ENCODE measurements at places on chromosomes 1 and 21.

DNA sequence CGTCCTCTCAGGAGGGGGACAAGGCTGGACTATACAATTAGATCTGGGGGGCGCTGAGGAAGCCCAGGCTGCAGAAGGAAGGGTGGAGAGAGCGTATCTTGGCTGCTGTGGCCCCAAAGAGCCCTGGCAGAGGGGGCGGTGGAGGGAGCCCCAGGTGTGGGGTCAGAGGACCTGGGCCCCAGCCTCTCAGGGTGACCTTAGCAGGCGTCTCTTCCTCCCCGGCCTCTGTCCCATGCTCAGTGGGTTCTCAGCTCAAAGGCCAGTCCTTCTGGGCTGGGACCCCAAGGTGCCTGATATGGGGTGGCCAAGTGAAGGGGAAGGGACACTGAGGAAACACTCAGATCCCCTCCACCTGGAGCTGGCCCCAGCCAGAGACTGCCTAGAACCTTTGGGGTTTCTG, 1.8 kb downstream of the FAM131C start:
- DNase-seq, result no peak

GRCh38 chr1:159775716-159776115, 5.0 kb upstream of the DUSP23 start:
- DNase-seq, result no peak

GRCh38 chr1:113576271-113576670, 183.0 kb downstream of the PHTF1 start:
- no peak for DNase-seq

DNA sequence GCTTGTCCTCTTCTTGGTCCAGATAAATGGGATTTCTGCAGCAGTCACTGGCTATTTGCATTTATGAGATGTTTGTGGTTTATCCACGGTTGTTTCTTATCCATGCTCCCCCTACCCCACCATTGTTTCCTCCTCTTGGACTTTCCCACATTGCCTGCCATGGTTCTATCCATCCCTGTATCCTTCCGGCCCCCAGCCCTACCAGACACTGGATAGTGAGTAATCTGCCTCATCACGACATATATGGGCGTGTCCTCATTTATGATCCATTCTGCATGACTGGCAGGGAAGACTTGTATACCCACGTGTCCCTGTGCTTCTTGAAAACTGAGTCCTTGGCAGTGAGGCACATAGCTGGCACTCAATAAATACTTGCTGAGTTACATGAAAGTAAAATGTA, 40.1 kb downstream of the CACNA1S start:
- no peak for DNase-seq

Measured in stimulated activated CD8-positive, alpha-beta memory T cell treated with anti-CD3 and anti-CD28 coated beads, Interleukin-4, amount 100 ng/mL, for 1 hour (primary cell).